Non-pigmented ciliary epithelial cell (primary cell): ENCODE measurements at places on chromosomes 5 and 9.

- no peak for DNase-seq
Observed at GRCh38 chr5:107592515-107592914, 78.2 kb downstream of the EFNA5 start.

DNA sequence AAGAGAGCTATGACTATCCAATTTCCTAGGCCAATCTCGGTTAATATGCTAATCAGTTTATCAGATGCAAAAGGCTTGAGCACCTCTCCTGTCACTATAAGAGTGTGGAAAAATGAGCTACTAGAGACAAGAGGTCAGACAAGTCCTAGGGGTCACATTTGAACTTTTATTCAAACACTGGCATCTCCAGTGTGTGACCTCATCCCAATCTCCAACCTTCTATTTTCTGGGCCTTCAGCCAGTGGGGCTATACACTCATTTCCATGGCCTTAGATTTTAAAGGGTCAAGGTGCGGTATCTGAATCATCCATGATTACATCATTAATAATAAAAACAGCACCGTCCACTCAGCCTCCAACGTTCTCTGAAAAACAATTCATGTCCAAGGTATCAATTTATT is 139.6 kb upstream of the LRRTM2 start:
- peak; percentile 57 for DNase-seq

DNA sequence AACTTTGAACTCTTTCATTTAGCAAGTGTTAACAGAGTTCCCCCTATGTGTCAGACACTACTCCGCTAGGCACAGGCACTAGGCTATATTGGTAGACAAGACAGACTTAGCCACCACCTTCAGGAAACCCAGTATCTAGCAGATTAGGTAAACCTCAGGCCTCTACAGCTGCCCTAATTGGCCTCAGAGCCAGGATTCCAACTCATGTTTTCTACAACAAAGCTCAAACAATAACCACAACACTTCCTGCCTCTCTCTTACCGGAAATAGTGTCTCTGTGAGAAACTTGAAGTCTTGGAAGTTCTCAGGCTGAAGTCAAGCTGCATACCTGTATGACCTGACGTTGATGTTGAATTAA is 116.6 kb upstream of the SLC44A1 start:
- peak; percentile 67 for DNase-seq

GRCh38 chr5:62029303-62029702 is 276.7 kb upstream of the KIF2A start:
- DNase-seq: peak; percentile 14

DNA sequence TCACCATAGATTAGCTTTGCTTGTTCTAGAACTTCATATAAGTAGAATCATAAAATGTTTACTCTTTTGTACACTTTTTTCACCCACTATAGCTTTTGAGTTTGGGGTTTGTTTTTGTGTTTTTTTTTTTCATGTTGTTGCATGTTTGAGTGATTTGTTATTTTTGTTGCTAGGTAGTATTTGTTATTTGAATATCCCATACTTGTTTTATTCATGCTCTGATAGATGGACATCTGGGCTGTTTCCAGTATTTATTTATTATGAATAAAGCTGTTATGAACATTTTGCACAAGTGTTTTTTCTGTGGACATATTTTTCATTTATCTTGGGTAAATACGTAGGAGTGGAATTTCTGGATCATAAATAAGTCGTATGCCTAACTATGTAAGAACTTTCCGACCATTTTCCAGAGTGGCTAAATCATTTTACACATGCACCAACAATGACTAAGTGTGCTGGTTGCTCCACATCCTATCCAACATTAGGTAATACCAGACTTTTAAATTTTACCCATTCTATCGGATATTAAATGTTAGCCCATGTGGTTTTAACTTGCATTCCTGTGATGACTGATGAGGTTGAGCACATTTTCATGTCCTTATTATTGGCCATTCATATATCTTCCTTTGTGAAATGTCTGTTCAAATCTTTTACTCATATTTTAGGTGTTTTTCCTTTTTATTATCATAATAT is 69.1 kb upstream of the NR4A3 start:
- peak; percentile 94 for DNase-seq

DNA sequence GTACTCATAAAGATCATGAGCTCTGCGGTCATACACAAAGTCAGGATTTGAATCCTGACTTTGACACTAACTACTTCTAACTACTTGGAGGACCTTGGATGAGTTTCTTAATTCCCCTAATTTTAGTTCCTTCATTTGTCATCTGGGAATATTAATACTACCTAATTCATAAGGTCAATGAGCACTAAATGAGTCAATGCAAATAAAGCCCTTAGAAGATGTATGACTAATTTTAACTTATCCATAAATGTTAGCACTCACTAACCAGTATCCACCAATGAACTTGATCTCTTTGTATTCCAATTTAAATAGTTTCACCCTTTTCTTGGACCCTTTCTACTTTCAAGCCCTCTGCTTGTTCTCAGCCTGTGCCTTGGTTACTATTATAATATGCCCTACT is 1106.4 kb downstream of the CDH18 start:
- no peak for DNase-seq

DNA sequence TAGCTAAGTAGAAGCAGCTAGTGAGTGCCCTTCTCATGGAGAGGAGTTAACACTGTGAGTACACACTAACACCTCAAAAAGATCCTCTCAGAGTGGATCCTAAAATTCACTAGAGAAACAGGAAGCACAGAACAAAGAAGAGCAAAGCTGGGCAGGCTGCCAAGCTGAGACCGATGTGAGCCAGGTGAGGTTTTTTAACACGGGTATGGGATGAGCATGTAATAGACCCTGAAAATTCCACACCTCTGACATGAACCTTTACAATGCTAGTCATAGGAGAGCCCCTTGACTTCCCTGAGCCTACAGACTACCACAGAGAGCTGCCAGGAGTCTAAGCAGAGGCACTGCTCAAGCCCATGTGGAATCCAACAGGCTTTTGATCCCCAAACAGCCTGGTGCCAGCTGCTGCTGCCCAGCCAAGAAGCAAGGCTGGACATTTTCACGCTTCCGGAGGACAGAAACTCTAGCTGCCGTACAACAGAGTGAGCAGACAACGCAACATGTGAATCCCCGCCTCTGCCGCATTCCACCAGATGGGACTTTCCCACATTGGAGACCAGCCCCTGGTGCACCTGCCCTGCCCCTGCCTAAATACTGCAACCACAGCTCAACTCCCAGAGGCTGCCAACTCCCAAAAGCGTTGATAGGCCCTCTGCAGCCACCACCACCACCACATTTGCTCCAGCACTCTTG is 280.8 kb downstream of the CDH10 start:
- no peak for DNase-seq

GRCh38 chr5:173331956-173332479 is 3.8 kb upstream of the STC2 start:
- peak; percentile 61 for DNase-seq

DNA sequence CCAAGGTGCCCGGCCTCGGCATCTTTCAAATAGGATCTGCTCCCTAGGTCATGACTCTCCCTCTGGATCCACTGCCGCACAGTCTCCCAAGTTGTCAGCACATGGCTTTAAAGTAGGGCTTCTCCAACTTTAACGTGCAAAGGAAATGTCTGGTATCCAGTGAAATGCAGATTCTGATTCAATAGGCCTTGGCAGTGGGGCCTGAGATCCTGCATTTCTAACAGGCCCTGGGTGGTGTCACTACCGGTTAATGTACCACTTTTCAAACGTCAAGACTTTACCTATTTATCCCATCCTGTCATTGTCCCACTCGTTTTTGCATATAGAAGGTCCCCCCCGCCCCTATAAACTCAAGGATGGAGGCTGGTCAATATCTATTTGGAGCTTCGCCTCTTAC is 137.6 kb upstream of the ZNF618 start:
- DNase-seq: no peak

DNA sequence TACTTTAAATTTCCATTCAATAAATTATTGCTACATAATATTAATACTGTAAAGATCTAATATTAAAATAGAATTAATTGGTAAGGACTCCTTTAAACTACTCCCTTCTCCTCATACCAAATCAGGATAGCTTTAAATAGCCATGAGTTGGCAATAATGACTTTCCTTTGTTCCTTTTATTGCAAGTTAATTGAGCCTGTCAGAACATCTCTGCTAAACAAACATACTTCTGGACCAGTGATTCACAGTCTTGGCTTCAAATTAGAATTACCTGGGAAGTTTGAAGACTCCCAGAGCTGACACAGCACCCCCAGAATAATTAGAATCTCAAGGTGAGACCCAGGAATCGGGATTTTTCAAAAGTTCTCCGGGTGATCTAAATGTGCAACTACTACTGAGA is 18.7 kb downstream of the C5orf58 start:
- DNase-seq: no peak

DNA sequence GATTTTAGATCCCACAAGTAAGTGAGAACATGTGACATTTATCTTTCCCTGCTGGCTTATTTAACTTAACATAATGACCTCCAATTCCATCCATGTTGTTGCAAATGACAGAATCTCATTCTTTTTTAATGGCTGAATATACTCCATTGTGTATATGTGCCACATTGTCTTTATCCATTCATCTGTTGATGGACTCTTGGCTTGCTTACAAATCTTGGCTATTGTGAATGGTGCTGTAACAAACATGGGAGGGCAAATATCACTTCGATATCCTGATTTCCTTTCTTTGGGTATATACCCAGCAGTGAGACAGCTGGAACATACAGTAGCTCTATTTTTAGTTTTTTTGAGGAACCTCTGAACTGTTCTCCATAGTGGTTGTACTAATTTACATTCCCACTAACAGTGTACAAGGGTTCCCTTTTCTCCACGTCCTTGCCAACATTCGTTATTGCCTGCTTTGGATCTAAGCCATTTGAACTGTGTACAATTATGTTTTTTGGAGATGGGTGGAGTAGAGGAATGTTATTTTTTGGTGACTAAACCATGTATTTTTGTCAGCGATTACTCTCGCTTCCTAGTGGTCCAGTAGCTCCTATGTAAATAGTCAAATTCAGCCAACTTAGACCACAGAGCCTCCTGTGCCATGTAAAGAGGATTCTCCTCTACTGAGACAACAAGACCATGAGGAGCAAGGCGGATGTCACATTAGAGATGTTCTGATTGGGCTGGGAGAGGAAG is 60.6 kb downstream of the TNFSF15 start:
- DNase-seq: no peak

- peak; percentile 56 for DNase-seq
Observed at GRCh38 chr9:12718482-12719026, 25.4 kb downstream of the TYRP1 start.

DNA sequence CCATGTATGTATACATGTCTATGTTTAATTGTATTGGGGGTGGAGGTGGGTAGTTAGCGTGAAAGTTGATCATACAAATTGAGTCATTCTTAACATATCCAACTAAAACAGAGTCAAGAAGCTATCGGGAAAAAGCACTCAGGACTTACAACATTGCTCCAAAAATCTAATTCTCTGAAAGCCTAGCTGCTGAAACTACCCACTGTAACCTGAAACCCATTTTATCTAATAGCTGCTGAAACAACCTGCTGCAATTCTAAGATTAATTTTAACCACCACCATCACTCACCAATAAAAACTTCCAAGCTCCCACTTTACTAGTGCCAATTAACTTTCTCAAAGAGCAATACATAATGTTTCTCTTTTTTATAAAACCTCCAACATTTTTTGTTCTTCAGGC is 32.2 kb downstream of the KCNV2 start:
- DNase-seq: no peak

- DNase-seq: no peak
Observed at GRCh38 chr5:95411474-95411873, 20.3 kb downstream of the FAM81B start.

DNA sequence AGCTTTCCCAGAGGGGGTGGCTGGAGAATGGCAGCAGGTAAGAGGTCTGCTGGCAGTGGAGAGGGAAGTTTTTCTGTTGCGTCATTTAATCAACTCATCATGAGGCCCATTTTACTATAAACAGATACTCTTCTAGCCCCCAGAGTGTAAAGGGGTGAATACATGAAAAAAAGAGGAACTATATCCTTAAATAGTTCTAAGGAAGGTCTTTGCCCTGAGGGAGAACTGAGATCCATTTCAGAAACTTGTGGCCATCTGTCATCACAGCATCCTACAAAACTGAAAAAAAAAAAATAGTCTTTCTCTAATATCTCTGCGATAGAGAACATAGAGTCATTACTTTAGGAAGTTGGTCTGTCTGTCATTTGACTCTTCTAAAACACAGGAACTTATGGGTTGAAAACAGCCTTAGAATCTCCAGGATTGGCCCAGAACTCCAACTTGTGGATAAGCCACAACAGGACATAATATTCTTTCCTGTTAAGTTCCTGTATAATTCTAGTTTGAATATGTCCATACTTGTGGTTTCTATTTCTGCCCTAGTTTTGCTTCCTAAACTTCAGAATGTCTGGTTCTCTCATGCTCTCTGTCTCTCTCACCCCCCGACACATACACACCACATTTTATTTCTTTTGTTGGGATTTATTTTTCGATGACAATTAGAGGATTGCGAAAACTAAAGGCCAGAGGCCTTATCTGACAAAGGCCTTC is 238.5 kb upstream of the PIK3R1 start:
- no peak for DNase-seq

DNA sequence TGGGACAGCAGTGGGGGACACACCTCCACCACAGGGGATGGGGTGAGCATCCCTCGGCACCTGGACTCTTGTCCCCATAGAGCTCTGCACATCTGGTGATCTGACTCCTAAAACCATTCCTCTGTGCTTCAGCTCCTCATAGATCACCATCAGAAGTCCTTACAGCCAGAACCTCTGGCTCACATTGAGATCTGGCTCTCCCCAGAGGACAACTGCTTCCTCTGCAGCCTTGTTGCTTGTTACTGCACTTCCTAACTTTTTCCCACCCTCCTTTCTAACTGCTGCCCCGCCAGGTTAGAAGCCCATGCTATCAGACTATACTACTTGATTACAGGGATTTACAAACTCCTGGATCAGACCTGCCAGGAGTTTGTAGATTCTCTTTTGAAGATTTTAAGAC is 64.5 kb downstream of the ARSB start:
- no peak for DNase-seq

DNA sequence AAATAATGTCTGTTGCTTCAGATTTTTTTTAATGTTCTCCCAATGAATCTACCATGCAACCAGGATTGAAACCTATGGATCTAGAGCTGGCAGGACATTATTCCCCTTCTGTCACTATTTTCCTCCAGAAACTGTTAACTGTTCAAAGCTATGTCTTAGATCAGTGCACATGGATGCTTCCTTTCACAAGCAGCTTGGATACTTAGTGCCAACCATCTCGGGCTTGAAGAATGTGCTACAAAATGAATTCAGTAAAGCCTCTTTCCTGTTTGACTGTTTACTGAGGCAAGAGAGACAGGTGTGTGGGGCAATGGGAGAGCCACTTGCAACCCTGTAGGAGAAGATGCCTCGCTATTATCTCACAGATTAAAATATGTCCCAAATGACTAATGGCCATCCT is 774.8 kb downstream of the KCTD16 start:
- no peak for DNase-seq

- DNase-seq: no peak
Observed at GRCh38 chr5:76849419-76850291, at the start of gene S100Z. Gene S100Z, plus strand, starts transcription at chr5:76850014. Its CDS starts 25,346 bp downstream, at chr5:76875360.

DNA sequence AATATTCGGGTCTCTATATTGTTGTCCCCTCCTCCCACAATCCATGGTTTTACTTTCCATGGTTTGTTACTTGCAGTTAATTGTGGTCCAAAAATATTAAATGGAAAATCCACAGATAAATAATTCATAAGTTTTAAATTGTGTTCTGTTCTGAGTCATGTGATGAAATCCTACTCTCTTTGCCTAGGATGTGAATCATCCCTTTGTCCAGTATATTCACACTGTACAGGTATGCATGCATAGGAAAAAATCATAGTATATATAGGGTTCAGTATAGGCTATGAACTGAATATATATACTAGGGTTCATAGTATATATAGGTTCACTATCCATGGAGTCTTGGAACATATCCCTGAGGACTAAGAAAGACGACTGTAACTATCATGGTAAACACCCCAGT is 19.6 kb downstream of the INSYN2B start:
- no peak for DNase-seq

GRCh38 chr9:115002371-115003120 is 72.2 kb upstream of the TNFSF8 start:
- no peak for DNase-seq
